ENCODE measurements at places on chromosomes 3 and 15.

DNA sequence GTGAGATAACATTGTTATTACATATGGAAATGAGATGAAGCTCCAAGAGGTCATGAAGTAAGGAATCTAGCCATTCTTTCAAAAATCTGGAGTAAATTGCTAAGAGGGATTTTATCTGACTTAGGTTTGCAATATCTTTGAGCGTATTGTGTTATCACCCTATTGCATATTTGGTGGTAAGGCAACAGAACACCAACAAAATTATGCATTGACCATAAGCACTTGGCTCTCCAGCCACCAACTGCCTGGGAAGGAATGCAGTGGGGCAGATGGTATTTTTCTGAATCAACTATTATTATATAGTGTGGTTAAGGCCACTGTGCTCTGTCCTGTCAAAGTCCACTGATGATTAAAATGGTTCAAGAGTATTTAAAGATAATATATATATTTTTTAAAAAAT, 287.9 kb upstream of the SEMA6D start:
- no peak for DNase-seq

- no peak for DNase-seq
Measured at GRCh38 chr3:191070762-191071403, 128.2 kb upstream of the OSTN start.

DNA sequence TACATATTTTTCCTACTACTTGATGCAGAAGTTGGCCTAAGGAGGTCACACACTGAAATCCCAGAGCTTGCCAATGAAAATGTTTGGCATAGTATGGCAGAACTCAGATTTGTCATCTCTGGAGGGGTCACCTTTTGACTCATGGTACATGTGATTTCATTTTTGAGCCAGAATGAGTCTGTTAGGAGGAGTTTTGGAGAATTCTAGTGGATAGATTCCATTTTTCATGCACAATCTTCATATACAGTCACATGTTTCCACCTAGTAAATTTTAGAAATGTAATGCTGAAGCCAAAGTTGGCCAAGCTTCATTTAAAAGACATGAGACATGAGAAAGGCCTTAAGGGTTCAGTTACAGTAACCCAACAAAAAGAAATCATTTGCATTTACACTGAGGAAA, 97.8 kb upstream of the IGSF10 start:
- DNase-seq = no peak

GRCh38 chr3:28101705-28102104, 139.7 kb upstream of the CMC1 start:
- DNase-seq = no peak

GRCh38 chr15:47609693-47610092, 107.6 kb upstream of the SEMA6D start:
- DNase-seq = no peak

GRCh38 chr15:63699101-63699785, 102.1 kb downstream of the FBXL22 start:
- no peak for DNase-seq

GRCh38 chr3:183710231-183710630, 12.6 kb downstream of the YEATS2 start:
- DNase-seq = no peak

DNA sequence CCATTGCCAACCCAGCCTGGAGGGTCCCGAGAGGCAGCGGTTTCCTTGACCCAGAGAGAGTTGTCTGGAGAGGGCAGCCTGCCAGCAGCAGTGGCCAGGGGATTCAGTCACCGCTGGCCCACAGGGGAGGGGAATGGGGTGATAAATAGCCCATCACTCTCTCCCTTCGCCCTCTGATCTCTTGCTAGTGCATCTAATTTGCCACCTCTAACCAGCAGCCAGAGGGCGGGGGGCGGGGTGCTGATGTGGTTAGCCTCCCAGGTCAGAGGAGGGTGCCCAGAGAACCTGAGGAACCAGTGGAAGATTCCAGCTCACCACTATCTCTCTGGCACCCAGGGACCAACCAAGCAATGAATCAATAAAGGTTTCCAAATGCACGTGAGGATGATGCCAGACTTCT, 35.1 kb upstream of the SLC6A11 start:
- DNase-seq = no peak

GRCh38 chr15:77901251-77901881, 176.1 kb downstream of the TBC1D2B start:
- no peak for DNase-seq

DNA sequence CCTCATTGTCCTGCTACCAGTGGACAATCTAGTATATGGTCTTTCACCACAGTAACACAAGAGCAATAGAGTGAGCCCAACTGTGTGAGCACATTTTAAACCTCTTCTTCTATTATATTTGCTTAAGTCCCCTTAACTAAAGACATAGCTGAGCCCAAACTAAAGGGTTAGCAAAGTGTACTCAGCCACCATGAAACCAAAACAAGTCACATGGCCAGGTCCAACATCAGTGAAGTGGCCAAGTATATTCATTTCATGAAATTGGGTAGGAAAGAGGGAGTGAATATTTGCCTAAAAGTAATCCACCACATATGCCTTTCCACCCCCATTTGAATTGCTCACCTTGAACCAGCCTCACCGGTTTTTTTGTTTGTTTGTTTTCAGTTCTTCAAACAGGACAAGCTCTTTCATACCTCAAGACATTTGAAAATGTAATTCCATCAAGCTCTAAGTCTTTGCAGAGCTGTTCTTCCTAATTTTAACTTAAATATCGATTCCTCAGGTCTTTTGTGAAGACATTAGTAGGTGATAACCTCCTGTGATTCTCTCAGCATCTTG, 327.0 kb upstream of the SEMA6D start:
- no peak for DNase-seq

- DNase-seq = no peak
Measured at GRCh38 chr15:97456521-97457202, 503.8 kb upstream of the ARRDC4 start.

DNA sequence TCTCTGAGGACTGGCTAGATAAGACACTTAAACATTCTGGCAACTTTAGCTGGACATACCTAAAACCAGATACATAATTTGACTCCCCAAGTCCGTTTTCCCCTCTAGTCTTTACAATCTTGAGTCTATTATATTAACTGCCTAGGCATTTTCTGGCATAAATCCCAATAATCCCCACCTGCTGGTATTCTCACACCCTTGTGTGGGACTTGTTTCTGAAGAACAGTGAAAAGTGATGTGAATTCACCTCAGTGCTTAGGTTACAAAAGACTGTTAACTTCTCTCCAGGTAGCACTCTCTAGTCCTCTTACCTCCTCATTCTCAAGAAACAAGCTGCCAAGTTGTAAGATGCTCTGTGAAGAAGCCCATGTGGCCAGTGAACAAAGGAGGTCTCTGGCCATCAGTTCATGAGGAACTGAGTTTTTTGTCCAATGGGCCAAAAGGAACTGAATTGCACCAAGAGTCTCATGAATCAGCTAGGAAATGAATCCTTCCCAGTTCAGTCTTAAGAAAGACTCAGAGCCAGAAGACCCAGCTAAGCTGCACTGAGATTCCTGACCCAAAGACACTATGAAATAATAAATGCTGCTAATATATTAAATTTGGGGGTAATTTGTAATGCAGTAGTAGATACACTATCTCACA, 4.1 kb downstream of the OSBPL11 start:
- DNase-seq = no peak

DNA sequence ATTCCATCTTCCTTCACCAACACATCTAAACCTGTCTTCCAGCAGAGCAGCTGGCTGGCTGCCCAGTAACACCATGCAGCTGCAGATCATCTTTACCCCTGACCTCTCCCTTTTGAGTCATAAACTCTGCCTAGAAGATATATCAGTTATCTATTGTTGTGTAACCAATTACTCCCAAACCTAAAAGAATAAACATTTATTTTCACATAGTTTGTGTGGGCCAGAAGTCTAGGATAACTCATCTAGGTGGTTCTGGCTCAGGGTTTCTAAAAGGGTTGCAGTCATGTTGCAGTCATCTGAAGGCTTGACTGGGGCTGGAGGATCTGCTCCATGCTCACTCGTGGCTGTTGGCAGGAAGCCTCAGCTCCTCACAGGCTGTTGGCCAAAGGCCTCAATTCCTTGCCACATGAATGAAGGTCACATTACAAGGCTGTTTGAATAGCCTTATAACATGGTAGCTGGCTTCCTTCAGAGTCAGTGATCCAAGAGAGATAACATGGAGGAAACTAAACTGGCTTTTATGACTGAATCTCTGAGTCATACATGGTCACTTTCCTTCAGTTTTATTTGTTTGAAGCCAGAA, 92.8 kb downstream of the GOLIM4 start:
- DNase-seq = no peak

- DNase-seq = peak; percentile 90
Measured at GRCh38 chr15:90931828-90932659, at the start of gene HDDC3. Gene HDDC3, minus strand, starts transcription at chr15:90932549. Its CDS starts 9 bp downstream, at chr15:90932540.

DNA sequence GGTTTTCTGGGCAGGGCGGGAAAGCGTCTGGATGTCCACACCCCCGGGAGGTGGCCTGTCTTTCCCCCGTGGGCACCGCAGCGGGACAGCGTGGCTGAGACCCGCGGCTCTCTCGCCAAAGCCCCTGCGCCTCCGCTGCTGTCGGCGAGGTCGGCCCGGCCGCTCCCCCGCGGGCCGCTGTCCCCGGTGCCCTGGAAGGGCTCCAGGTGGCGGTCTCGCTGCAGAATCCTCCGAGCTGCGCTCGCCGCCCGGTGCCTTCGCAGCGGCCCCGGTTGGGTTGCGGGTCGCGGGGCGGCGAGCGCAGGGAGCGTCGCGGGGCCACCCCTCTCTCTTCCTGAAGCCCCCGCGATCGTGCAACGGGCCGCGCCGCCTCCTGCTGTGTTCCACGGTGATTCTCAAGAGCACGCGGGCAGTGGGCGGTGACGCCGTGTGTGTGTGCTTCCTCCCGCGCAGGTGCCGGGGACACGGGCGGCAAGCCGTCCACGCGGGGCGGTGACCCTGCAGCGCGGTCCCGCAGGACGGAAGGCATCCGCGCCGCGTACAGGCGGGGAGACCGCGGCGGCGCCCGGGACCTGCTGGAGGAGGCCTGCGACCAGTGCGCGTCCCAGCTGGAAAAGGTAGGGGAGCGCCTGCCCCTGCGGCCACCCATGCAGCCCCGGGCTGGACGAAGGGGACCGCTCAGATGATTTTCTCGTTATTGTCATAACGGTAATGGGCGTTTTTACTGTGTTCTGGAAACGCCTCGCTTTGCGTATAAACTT, 54.4 kb downstream of the LRRK1 start:
- DNase-seq = no peak

DNA sequence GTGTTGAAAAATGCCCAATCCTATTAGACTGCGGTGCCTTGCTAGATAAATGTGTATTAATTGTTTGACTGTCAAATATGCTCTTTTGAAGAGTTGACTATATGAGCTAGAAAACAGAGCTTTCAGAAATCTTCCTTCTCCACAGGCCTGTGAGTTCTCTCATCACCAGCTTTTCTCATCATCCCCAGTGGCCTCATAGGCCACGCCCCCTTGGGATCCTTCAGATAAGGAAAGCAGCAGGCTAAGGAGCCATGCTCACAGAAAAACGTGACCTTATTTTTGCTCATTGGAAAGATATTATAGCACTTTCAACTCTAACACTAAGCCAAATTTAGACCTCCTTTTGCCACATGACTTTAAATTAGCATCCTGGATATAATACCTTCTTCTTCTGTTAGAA, 514.4 kb upstream of the ARRDC4 start:
- DNase-seq = no peak

- DNase-seq = no peak
Measured at GRCh38 chr3:136093771-136094170, 102.4 kb downstream of the MSL2 start.

DNA sequence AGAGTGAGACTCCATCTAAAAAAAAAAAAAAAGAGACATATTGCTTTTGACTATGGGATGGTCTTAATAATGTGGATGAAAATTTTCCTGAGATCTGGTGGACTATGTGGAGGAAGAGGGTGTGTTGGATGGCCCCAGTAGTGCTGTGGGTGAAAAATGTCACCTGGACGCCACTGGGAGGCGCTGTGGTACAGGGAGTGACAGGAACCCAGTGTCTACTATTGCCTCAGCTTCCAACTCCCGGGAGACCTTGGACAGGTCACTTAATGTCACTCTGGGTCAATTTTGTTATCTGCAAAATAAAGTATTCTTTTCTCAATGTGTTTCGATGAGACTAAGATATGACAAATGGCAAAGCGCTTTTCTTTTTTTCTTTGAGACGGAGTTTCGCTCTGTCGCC, 27.7 kb upstream of the DCP1A start:
- peak; percentile 29 for DNase-seq

DNA sequence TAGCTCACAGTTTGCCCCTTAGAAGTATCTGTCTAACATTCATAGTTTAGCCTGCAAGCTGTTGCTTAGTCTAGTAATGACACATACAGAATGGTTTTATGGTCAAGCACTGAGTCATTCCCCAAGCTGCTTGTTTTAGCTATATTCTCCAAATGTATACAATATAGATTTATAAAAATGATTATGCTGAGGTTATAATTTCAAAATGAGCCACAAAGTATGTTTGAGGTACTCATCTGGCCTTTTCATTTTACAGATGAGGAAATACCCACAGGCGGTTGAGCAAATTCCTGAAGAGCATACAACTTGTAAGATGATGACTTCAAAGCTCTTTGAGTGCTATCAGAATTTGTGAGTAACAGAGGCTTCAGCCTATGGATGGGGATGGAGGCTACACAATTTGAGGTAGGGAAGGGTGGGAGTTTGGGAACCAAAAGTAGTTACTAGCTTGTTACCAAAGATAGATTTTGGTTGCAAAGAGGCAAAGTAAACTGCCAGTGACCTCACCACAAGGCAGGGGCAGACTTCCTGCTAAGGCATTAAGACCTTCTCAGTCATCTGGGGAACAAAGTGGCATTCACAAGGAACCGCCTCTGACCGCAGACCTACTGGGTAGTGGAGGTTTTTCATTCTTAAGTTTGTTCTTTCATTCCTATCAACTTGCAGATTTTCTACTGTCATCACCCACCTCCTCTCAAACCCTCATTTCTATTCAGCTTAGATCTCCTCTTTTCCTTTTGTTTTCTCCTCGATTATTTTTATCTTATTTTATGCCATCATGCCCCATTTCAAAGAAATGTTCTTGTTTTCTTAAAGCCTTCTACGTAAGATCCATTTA, 257.2 kb upstream of the NECTIN3 start:
- DNase-seq = peak; percentile 25

- no peak for DNase-seq
Measured at GRCh38 chr3:63287610-63288009, 9.5 kb downstream of the SYNPR start.

DNA sequence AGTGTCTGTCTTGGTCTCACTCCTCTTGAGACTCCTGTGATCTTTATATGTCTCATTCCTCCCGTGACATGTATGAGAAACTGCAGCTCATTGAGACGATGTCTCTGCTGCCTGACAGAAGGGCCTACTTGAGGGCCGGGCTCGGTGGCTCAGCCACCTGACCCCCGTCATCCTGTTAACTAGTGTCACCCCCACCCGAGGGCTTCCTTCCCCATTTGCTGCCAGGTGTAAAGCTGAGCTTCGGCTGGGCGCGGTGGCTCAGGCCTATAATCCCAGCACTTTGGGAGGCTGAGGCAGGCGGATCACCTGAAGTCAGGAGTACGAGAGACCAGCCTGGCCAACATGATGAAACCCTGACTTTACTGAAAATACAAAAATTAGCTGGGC, 12.7 kb downstream of the SEMA4B start:
- no peak for DNase-seq

GRCh38 chr3:43436507-43437140, 150.3 kb downstream of the SNRK start:
- no peak for DNase-seq

Measured in CD4-positive, alpha-beta T cell treated with Interleukin-10 for 1 hour (primary cell).